ENCODE measurements at places on chromosomes 7 and 10.

- DNase-seq: no peak
These were observed 491 bp upstream of the AKAP9 start for GRCh38 chr7:91940171-91940570.

DNA sequence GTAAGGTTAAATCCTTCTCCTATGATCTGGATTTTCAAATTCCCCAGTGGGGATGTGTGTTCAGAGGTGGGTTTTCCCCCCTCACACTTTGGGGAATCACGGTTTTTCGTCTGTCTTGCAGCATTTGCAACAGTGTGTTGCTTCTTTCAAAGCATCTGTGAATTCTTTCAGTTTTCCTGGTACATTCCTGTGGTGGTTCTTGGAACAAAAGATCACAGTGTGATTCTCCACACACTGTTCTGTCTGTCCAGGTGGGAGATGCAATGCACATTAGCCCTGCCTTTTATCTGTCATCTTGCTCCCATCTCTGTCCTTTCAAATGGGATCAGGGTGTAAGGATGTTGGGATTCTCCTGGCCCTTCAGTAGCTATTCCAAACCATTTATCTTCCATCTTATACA is 11.8 kb downstream of the AGK start:
- DNase-seq: no peak

DNA sequence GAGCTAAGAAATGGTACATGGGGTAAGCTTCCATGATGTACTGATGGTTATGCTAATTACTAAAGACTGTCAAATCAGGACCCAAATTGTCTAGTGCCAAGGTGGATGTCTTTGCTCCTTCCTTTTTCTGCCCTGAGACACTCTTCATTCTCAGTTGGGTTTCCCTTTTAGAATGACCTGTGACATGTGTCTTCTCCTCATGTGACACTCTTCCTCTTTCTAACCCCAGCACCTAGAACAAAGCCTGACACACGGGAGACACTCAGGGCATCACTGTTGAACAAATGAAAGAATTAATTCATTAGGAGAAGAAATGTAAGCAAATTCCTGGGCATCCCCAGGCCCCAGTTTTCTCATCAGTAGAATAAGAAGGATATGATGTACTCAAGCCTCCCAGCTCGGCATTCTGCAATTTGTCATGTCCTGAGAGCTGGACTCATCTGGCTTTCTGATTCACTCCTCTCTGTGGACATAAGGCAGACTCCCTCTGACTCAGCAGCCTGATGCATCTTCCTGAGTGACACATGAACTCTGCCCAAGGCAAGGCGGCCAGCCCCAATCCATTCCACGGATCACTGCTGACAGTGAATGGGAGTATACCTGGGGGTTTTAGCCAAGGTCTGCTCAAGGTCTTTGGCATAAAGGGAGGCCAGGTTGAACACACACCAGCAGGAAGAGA is 473.8 kb downstream of the KCNMA1 start:
- DNase-seq: no peak

DNA sequence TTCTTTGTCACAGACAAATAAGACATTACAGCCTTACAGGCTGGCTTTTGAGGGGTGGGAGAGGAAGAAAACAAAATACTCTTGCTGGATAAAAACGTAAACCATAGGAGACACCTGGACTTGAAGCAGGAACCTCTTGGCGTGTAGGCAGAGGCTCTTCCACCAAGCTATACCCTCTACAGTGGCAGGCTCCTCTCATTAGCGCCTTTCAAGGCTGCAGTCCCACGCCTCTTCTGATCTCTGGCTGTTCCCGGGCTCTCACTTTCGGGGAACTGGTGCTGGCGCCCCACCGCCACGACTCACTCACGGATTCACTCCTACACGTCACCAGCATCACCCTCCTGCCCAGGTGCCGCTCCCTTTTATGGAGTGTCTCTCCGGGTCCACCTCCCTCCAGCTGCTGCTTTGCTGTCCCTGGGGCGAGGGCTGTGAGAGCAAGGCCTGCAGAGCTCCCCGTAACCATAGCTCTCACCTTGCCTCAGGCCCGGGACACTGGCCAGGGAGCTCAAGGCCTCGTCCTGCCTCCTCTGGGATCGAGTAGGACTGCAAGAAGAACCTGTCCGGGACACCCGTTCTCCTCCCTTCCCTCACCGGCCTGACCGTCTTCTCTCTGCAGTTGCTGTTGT is 62.6 kb downstream of the ZNF777 start:
- no peak for DNase-seq

DNA sequence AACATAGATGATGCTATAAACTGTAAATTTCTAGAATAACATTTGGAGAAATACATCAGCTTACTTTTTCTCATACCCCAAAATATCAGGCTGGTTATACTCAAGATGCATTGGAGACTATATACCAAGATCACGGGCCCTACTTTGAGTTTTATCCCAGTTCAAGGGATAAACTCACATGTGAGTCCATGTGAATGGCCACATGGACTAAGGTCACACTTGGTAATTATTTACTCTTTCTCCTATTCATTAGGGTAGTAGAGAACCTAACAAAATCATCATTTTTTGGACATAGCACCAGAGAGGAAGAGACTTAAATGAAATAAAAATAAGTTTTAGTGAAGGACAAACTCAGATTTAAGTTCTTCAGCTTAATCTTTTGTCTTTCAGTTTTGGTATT is 93.1 kb upstream of the GATAD1 start:
- no peak for DNase-seq

All from stimulated activated CD4-positive, alpha-beta T cell treated with anti-CD3 and anti-CD28 coated beads, Interleukin-15, amount 100 ng/mL, for 1 hour (primary cell).